ENCODE measurements at places on chromosomes 2 and 18.

DNA sequence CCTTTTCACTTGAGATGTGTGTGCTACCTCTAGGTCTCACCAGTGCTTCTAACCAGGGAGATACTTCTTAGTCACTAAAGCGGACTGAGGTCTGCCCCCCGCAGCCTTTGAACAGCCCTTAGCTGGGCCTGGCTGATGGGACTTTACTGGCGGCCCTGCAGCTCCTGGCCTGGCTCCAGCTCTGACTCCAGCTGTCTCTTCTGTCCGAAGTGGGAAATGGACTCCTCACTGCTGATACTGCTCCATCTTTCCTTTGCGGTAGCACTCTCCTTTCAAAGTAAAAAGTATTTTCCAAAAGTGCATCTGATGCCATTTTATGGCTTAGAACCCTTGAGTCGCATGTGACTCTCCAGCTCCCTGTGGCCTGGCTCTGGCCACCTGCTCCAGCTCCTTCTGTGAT lies 64.5 kb downstream of the ATP9B start:
- no peak for DNase-seq

GRCh38 chr2:21018290-21018689 lies 25.6 kb downstream of the APOB start:
- no peak for DNase-seq

- peak; percentile 37 for DNase-seq
Observed at GRCh38 chr2:42132966-42133641, 36.0 kb upstream of the EML4 start.

- no peak for DNase-seq
Observed at GRCh38 chr2:133682906-133683305, 114.6 kb upstream of the NCKAP5 start.

GRCh38 chr2:107064750-107065149 lies 178.8 kb upstream of the ST6GAL2 start:
- no peak for DNase-seq

GRCh38 chr2:172427990-172428831 lies 825 bp downstream of the ITGA6 start:
- DNase-seq, result peak; percentile 19

DNA sequence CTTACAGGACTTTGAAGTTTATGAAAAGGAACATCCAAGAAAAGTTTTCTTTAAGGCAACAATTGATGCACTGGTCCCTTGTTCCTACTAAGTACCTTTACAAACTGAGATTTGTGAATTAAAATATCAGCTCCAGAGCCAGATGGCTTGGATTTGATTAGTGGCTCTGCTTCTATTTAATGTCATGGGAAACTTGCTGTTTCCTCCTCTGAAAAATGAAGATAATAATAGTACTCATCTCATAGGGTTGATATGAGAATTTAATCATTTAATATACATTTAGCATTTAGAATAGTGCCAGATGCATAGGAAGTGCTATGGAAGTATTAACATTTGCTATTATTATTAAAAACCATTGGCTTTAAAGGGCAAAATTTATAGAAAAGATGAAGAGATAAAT lies 2.6 kb upstream of the GAREM1 start:
- DNase-seq, result no peak

GRCh38 chr18:74310411-74310810 lies 5.2 kb upstream of the C18orf63 start:
- no peak for DNase-seq

DNA sequence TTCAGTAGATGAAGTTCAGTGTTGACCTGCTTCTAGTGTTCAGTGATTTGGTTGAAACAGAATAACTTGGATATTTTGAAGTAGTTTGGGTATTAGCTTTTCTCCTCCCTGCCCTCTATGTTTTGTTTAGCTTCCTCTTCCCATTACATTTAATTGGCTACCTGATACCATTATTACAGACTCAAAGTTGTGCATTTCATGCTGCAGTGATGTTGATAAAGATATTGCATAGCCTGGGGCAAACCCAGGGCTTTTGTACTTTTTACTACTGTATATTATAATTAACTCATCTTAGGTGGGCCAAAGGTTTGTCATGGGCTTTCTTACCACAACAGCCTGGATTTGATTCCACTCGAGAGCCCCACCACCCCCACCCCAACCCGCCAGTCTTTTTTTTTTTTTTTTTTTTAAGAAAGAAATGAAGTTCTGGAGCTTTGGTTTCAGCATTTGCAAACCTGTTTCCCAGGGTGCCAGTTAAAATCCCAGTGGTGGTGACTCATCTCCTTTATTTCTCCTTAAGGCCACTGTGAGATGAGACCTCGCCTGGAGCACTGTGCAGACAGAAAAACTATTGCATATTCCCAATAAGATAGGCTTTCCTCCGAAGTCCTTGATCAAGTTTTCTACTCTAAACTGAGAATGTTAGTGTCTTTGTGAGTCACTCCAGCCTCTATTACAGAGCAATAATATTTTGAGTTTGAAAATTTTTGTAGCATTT lies 393.7 kb upstream of the FANCL start:
- DNase-seq, result no peak

- no peak for DNase-seq
Observed at GRCh38 chr18:69444221-69444620, 43.5 kb downstream of the DOK6 start.

GRCh38 chr2:88281302-88282217 lies 111.4 kb downstream of the THNSL2 start:
- DNase-seq, result no peak

GRCh38 chr18:23228102-23229061 lies 93.1 kb downstream of the CABLES1 start:
- no peak for DNase-seq

GRCh38 chr2:51290725-51291124 lies 258.8 kb upstream of the NRXN1 start:
- DNase-seq, result no peak

DNA sequence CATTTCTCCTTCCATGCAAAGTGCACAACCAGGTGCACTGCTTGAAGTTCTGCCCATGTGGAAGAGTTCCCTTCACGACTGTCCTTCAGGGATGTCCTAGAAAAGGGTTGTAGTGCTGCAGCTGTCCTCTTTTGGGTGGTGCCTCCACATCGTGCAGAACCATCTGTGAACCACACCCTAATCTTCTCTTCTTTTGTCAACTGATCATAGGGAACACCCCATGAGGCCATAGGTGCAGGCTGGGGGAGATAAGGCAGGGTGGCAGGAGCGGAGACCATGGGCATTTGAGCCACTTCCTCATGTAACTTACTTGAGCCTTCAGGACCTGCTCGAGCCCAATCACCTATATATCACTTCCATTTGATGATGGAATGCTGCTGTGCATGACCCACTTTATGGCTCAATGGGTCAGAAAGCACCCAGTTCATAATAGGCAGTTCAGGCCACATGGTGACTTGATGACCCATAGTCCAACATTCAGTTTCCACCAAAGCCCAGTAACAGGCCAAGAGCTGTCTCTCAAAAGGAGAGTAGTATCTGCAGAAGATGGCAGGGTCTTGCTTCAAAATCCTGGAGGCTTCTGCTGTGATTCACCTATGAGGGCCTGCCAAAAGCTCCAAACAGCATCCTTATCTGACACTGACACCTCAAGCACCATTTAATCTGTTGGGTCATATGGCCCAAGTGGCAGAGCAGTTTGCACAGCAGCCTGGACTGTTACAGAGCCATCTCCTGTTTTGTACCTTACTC lies 84.7 kb upstream of the CYRIA start:
- DNase-seq, result no peak

GRCh38 chr2:59790186-59791003 lies 763.1 kb downstream of the BCL11A start:
- no peak for DNase-seq

DNA sequence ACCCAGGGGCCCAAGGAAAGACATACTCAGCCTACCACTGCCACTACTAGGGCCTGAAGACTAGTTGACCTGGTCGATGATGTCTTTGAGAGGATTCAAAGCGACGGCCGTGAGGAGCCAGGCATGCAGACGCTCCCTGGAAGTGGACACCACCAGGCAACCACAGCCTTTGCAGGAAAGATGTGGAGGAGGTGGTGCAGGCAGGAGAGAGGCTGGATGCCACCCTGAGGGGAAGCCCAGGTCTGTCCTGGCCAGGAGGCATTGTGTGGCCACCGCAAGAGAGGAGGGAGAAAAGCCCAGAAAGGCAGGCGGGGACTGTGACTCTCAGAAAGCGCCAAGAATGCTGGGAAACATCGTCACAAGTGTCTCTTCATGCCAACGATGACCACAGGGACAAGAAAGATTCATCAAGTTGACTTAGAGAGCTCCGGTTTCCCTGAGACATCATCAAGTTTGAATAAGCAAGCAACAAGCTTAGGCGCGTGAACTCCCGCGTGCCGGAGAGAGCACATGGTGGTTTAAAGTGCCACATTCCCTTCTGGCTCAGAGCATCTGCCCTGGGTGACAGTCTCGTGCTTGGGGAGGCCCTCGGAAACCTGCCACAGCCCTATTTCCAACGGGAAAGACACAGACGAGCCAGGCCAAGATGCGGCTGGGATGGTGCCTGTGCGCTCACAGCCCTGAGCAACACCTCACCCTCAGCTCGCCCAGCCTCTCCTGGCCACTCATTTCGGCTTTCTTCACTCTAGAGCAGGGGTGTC lies 464.5 kb upstream of the SALL3 start:
- DNase-seq, result no peak

DNA sequence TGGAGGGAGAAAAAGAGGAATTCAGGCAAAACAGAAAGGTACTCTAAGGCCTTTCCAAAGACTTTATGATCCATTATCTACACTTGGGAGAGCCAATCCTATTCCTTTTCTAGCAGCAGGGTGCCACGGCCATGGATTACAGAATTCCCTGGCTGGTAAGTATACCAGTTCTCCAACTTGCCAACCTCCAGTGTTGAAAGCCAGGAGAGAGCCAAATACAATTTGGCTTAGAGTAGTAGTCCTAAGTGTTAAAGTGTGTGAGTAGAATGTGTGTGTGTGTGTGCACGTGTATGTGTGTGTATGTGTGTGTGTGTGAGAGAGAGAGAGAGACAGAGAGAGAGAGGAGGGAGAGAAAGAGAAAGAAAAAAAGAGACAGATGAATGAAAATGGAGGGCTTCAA lies 43.3 kb downstream of the WDPCP start:
- DNase-seq, result no peak

DNA sequence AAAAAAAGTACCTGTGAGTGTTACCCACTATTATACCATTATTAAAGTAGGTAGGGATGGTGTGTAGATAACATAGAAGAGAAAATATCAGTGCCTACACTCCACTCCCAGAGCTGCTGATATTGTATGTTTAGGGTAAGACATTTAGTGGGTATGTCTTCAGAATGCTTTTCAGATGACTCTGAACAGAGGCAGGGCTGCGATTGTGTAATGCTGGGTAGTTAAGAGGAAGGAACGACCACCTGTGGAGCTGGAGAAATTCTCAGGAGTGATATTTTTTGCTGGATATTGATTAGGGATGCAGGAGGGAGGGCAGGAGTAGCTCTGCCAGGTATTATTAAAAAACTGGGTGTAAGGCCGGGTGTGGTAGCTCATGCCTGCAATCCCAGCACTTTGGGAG lies 2.8 kb downstream of the CNOT11 start:
- no peak for DNase-seq

DNA sequence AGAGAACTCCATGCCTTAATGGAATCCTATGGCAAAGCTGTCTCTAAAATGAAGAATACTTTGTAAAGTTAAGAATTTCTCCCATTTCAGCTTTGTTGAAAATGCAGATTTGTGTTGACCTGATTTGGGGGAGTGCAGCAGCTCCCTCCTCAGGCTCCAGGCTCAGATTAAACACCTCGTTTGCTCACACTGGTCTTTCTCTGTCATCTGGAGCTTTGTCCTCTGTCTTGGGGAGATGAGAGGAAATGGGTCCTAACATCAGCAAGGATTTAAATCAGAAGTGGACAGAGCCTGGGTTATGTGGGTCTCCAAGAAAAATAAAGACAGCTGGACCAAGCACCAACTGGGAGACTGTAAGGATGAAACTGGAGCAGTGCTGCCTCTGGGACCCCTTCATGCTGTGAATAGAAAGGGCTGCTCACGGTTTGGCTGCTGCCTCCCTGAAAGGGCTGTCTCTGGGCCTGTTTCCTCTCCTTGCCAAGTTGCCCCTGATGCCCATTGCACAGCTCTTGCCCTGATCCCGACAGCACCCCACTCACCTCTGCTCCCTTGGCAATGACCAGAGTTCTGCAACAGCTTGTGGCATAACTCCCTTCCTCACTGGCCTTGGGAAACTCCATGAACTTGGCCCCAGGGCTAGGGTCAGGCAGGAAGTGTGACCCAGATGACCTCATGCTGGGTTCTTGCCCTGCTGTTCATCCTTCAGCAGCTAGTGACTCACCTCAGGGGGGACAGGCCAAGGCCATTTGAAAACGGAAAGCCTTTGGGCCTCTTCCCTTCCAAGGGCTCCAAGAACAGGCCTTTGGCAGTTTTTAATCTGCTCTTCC lies 197.2 kb downstream of the CYP26B1 start:
- DNase-seq, result no peak

DNA sequence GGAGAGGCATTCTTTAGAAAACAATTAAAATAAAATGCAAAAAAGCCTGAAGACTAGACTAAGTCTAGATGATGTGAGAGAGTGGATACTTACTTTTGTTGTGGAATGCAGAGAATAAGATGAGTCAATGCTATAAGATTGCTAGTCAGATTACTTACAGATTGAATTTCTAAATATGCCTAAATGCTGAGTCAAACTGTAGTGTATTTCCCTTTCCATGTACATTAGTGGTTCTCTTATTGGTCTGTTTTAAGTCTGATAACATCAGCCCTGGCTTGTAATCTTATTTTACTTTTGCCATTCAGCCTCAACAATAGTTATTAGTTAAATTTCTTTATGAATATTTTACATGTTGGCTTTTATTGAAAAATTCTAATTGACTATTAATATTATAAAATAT lies 702.7 kb downstream of the SOCS6 start:
- no peak for DNase-seq

GRCh38 chr2:195017890-195018289 lies 639.1 kb upstream of the SLC39A10 start:
- no peak for DNase-seq

DNA sequence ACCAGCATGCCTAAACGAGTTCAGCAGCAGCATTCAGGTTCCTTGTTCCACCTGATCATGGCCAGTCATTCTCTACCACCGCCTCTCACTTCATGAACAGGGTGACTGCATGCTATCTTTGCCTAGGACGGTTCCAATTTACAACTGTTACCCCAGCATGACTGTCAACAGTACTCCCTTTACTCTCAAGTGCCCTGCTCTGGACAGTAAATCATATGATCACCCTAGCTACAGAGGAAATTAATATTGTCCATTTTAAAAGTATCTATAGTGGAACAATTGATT lies 25.7 kb downstream of the MGAT4A start:
- DNase-seq, result no peak

GRCh38 chr2:112583497-112584133 lies 794 bp upstream of the CHCHD5 start:
- DNase-seq, result no peak
